ENCODE measurements at places on chromosomes 1 and 21.

- DNase-seq: no peak
Measured at GRCh38 chr1:214008791-214009422, 21.1 kb downstream of the PROX1 start.

- DNase-seq: no peak
Measured at GRCh38 chr1:27609618-27610240, 5.8 kb upstream of the AHDC1 start.

DNA sequence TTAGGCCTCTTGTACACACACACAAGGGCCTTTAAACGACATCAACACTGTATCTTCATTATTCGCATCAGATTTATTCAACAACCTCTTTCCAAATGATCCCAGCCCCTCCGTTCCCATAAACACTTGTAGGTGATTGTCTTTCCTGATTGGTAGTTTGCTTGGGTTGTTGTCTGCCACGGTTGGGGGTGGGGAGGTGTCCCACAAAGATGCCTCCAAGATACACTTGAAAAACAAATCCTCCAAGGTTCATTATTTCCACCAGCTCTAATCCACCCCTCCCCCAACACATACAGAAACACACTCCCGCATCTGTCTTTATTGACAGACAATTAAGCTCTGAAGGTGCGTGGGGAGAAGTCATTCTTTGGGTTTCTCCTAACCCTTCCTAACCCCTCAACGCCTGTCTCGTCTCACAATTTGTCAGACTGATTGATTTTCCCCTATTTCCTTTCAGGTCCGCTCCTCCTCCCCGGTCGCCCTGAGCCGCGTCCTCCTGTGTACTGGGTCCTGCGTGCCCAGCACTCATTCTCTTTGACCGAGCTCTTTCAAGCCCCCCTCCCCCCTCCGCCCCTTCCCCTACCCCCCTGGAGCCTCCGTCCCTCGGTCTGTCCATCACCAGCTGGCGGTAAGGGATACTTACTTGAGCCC is 1.4 kb downstream of the WDR26 start:
- peak; percentile 41 for DNase-seq

DNA sequence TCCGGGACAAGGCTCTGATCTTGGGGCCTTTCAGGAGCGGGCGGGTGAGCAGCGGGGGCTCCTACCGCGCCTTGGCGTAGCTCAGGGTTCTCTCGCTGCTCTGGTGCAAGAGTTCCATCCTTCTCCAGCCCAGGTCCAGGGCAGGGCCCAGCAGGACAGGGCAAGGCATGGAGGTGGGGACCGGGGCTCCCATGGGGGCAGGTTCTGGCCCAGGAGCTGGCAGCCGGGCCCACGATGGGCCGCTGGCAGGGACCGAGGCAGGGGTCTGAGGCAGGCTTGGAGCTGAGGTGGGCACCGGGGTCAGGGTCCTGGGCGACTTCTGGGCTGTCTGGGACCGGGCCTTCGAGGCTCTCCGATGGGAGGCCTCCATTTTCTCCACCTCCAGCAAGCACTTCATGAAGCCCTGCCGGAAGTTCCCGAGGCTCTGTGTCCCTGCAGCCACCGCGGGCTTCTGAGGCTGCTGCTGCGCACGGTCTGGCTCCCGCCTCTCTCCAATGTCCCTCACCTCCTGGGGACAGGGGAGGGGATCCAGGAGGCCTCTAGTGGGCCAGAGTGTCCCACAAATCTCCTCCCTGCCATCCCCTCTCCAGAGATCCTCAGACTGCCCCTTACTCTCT is 27.6 kb downstream of the SPATA21 start:
- DNase-seq: no peak

- no peak for DNase-seq
Measured at GRCh38 chr1:17673329-17674072, 81.6 kb upstream of the ACTL8 start.

- no peak for DNase-seq
Measured at GRCh38 chr1:245583081-245583480, 428.3 kb downstream of the KIF26B start.

DNA sequence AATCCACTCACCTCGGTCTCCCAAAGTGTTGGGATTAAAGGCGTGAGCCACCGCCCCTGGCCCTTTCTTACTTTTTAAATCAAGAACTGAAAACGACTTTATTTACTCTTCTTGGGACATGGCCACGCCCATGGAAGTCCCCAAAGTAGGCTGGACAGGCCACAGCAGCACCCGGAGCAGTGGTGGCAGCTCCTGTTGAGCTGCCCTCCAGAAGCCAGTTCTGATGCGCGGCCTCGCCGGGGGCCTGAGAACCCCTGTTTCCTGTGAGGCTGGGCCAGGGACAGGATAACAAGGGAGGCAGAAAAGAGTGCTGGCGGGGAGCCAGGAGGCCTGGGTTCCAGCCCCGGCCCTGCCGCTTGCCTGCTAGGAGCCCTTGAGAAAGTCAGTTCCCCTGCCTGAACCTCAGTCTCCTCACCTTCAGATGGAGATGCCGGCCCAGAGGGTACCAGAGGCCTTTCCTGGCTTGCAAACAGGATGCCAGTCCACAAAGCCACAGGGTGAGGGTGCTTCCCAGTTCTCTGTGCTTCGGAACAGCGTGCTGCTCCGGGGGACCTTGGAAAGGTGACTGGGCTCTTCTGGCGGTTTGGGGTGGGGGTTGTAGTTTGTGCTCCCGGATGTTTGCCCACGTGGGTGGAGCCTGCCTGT is 59.4 kb downstream of the RUNX3 start:
- DNase-seq: no peak

GRCh38 chr1:215730600-215730999 is 163.5 kb downstream of the KCTD3 start:
- DNase-seq: no peak

DNA sequence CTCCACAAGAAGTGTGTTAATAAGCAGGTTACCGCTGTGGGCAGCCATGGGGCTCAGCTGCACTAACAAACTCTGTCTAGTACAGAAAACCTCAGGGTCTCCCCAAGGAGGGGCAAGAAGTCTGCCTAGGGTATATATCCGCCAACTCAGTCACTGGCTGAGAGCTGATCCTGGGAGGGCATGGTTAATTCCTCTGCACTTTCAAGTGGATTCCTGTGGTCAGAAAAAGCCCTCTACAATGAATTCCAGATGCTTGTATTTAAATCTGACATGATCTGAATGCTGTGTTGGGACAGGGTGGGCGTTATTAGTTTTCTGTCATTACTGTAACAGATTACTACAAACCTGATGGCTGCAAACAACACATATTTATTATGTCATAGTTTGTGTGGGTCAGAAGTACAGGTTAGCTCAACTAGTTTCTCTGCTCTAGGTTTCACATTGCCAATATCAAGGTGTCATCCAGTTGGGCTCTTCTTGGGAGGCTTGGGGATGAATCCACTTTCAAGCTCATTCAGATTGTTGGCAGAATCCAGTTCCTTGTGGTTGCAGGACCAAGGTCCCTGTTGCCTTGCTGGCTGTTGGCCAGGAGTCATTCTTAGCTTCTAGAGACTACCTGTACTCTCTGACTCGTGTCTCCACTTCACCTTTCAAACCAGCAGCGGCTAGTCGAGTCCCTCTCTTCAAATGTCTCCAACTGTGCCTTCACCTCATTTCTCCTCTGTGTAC is 8.0 kb upstream of the SELE start:
- DNase-seq: no peak

- DNase-seq: no peak
Measured at GRCh38 chr1:117967881-117968280, 38.3 kb downstream of the WDR3 start.

DNA sequence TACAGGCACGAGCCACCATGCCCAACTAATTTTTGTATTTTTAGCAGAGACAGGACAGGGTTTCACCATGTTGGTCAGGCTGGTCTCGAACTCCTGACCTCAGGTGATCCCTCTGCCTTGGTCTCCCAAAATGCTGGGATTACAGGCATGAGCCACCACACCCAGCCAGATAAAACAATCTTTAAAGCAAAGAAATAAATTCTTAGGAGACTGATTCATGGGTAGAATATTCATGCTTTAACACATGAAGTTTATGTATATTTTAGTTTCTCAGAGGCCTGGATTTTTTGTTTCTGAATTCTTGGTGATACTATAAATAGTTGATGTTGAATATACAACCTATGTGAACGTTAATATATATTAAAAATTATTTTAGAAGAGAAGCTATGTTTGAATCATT is 127.4 kb upstream of the KIAA1614 start:
- no peak for DNase-seq

- no peak for DNase-seq
Measured at GRCh38 chr1:203590603-203591002, 36.0 kb upstream of the ATP2B4 start.

- DNase-seq: no peak
Measured at GRCh38 chr1:193402037-193402436, 215.6 kb upstream of the B3GALT2 start.

- no peak for DNase-seq
Measured at GRCh38 chr1:73998348-73998959, 199.5 kb downstream of the LRRIQ3 start.

DNA sequence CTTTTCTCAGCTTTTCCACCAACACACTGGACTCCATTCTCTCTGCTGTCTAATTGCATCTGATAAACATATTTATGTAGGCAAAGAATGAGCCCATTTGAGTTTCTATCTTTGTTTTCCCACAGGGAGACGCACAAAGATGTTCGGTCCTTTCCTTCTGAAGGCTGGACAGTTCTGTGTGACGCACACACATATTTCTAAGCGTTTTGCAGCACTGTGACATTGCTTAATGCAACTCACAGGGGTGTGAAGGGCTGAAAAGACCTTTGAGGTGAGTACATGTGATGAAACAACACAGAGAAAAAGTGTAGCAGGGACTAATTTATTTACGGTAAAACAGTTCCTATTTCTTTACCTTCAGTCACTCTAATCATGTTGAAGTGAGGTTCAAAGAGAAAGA is 323.1 kb upstream of the RUNX1 start:
- no peak for DNase-seq

GRCh38 chr1:232045139-232045994 is 418.8 kb downstream of the DISC1 start:
- no peak for DNase-seq

- DNase-seq: no peak
Measured at GRCh38 chr1:226716577-226716976, 22.5 kb downstream of the ITPKB start.

GRCh38 chr1:208834381-208835096 is 590.4 kb upstream of the PLXNA2 start:
- peak; percentile 57 for DNase-seq

DNA sequence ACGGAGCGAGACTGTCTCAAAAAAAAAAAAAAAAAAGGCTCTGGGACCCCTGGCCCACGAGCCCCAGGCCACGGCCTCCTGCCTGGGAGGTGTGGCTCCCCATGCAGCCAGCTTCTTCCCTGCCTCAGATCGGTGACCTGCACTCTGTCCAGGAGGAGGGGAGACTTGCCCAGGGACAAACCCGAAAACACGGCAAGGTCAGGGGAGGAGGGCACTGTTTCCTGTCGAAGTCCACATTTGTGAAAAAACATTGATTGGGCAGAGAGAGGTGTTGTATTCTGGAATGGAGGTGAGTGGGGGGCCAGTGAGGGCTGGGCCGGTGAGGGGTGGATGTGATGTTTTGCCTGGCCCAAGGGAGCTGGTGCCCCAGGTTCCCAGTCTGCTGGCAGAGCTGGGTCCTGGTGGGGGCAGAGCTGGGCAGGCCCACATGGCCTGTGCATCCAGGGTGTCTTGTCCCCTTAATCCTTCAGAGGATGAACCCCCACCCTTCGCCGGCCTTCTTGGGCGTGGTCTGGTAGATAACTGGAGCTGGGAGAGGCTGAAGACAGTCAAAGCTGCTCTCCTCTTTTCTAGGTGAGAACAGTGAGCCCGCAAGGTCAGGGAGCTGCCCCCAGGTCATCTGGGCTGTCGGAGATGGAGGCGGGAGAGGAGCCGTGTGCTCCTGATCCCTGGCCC is 12.4 kb upstream of the FAAP20 start:
- no peak for DNase-seq

DNA sequence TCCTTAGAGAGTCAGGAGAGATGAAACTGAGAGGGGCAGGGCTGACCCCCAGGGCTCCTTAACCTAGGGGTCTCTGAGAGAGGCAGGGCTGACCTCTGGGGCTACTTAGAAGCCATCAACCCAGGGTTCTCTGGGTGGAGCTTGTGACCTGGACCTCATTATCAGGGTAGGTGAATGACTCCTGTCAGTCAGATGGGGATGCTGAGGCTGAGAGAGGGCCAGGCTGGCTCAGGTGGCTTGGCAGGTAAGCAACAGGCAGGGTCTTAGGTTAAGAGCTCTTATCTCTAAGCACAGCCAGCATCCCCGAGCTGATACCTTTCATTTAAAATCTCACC is 160.9 kb downstream of the PTPRU start:
- no peak for DNase-seq

Data from right kidney (tissue), 9 donors.